ENCODE measurements at places on chromosomes 12 and 14. TPM values are rescaled to one million over a fixed set of nuclear protein-coding genes. Genes with fewer than 3 reads are reported as not detected.
A peak's percentile ranks its signal among the peaks of the same experiment; 100 is the strongest.

SLCO1B3 gene
- total RNA-seq = not detected

- DNase-seq = no peak
Observed at GRCh38 chr12:95859344-95859816, 628 bp downstream of the SNRPF start.

DPY19L2 gene
- 34.0 TPM for total RNA-seq

- no peak for DNase-seq
Observed at GRCh38 chr12:92271341-92271740, 125.7 kb upstream of the BTG1 start.

SERPINA3 gene
- 1.2 TPM for total RNA-seq

- no peak for DNase-seq
Observed at GRCh38 chr12:89815225-89815624, 106.6 kb upstream of the ATP2B1 start.

SPRYD3 gene
- total RNA-seq = 53.9 TPM

DNA sequence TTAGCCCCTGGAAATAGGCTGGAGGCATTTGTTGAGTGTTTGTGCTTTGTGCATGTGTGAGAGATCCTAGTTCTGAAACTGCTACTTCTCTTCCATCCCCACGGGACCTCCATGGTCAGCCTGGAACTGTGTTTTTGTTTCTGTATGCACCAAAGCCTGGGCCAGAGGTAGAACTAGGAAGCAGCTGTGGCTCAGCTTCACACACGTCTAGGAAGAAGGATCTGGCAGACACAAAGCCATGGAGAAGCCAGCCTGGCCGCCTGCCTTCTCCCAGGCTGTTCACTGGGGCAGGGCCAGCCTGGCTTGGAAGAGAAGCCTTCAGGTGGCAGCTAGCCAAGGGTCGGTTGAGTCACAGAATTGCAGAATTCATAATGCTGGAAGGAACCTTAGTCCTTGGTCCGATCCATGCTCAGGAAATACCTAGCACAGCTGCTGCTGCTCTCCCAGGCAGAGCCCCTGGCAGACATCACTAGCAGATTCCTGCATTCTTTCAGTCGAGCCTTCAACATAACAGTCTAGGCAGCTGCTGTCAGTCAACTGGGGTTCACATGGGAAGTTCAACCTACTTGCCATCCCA, 27.0 kb downstream of the RIN3 start:
- DNase-seq = peak; percentile 94

NEUROD4 gene
- total RNA-seq = not detected

SLC6A13 gene
- 3.5 TPM for total RNA-seq

Measured in heart right ventricle (tissue), 16 donors.